ENCODE measurements at places on chromosomes 13 and 19. TPM values are rescaled to one million over a fixed set of nuclear protein-coding genes. Genes with fewer than 3 reads are reported as not detected.
A peak's percentile ranks its signal among the peaks of the same experiment; 100 is the strongest.

SMAD9 gene
- 9.0 TPM for total RNA-seq

MAST1 gene
- total RNA-seq = 0.90 TPM

IGFL1 gene
- not detected for total RNA-seq

MTIF3 gene
- total RNA-seq = 55.1 TPM

FAAP24 gene
- 0.84 TPM for total RNA-seq

RGL3 gene
- 18.8 TPM for total RNA-seq

CARD8 gene
- total RNA-seq = 57.6 TPM

DNA sequence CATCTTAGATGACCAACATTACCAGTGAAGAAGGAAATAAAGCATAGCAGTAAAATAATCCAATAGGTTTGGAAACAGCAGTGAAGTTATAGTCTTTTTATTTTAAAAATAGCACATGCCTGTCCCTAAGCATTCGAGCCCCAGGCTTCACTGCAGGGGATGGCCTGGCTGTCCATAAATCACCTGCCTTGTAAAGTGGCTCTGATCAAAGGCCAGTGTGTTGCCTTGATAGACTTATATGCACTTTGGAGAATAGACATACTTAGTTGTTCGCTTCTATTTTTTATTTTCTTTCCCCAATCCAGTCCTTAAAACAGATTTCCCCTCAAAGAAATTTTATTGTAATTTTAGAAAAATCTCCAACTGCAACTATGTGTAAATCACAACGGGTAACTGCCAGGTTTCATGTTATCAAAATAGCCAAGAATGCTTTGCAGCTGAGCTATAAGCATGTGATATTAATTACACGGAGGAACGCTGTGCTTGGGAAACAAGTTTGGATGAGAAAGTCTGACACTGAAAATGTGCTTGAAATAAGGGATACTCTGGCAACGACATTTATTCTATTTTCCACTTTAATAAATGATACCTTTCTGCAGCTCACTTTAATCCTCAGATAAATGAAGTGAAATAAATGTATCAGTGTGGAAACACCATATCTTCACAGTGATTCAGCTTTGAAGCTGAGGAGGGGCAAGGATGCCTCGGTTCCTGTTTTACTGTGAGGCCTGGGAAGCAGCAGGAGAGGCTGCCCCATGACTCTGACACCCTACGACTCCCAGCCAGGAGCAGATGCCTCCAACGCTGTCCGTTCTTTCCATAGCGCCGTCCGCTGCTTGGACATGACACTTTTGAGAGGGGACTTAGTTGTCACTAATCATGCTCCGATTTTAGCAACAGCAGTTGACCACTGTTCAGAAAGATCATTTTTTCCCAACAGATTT, 5.5 kb upstream of the METTL21C start:
- no peak for DNase-seq

DNA sequence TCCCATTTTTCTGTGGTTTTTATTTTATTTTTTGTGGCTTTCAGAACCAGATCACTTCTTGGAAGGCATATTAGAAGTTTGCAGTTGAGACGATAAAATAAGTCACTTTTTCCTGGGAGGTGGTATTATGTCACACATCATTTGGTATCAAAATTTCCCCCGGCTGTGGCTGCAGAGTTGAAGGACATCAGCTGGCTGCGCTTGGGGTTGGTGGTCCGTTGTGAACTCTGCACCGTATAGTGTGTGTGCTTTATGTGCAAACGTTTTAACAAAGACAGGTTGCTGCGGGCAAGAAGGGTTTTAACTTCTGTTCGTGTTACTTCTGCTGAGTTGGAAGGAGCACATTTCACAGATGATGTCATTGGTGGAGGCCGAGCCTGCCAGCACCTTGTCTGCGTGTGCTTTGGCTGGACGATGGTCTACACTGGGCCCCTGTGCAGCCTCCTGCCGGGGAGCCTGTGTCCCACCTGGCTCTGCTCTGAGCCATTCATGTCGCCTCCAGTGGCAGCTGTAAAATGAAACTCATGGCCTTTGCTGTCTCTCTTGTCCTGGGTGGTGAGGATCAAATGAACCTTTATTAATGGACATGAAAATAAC, 9.6 kb downstream of the ATP11A start:
- peak; percentile 16 for DNase-seq

DNA sequence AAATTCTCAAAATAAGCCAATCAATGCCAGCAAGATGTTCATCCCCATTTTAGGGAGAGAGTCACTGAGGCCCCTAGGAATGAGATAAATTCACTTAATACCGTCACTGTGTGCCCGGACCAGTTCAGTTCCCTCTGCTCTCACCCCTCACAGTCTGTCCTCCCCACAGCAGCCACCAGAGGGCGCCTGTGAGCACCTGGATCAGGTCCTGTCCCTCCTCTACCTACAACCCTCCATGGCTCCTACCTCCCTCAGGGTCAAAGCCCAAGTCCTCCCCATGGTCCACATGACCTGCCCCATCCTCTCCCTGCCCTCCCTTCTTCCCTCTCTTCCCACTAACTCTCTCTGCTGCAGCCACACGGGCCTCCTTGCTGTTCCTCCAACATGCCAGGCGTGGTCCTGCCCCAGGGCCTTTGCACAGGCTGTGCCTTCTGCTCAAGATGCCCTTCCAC, 42.0 kb upstream of the NFIC start:
- DNase-seq = no peak

- DNase-seq = no peak
These were observed 60.8 kb downstream of the AP1M1 start for GRCh38 chr19:16258440-16258903.

GRCh38 chr19:40084948-40085347, 5.8 kb downstream of the ZNF780A start:
- DNase-seq = no peak

DNA sequence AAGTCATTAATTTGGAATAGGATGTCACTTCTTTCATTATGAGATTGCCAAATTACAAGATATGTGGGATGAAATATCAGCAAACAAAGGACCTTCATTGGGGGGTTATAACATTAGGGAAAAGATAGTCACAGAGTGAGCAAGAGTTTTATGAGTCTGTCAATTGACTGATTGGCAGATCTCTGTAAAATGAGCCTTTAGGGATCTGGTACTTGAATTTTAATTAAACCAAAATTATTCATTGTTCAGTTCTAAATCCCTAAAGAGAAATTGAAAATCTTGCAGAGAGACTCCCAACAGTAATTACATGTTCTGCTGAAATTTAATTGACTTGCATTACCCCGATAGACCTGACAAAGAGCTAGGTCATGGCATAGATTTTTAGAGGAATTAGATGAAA, 768.1 kb upstream of the SPRY2 start:
- no peak for DNase-seq

DNA sequence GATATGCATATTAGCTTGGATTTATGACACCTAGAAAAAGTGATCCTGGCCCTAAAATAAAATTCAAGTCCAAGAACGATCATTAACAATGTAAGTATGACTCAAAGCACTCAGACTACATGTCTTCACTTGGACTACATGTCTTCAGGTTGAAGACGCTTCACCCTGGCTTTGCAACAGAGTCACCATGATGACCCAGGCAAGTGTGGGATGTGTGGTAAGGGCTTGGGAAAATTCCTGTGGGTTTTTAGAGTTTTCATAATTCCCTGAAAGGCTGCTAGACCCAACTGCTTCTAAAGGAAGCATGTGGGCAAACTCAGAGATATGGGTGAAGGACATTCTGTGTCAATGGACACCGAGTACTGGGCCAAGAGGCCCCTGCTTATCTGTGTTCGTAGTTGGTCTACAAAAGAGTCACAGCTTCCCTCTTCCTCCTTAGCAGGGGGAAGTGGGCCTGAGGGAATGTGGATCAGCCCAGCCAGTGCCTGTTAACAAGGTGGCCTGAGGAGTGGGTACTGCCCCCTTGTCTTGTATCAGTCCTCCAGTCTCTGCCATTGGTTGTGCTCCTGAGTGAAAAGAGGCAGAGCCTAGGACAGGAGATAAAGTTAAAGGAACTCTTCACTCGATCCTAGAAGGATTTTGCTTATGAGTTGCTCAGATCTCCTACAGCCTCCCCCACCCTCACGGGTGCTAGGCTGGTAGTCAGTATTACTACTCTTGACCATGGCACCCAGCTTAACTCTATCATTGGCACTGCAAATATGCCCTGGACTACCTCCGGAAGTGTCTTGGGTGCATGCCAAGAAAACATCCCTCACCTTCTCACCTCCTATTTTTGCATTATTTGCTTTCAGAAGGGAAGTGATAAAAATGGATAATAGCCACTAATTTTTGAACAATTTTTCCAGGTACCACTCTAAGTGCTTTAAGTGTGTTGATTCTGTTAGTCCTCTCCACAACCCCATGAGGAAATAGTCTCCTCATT, 406.3 kb downstream of the COG6 start:
- no peak for DNase-seq

GRCh38 chr19:5292453-5292821, 48.2 kb downstream of the PTPRS start:
- no peak for DNase-seq

DNA sequence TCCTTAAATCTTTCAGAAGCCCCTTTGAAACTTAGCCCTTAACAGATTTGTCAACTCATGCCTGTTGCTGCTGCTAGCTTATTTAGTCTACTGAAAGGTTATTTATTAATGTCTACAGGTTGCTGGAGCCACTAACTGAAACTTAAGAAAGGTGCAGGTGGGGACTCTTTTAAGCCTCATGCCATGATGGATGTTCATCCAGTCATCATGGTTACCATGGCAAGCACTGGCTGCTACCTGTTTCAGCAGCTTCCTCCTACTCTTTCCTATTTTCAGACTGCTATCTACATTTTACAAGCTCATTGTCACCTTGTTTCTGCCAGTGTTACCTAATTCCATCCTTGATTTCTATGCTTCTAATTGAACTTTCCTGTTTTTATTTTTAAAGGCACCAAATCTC, 27.1 kb downstream of the DGKH start:
- no peak for DNase-seq

DNA sequence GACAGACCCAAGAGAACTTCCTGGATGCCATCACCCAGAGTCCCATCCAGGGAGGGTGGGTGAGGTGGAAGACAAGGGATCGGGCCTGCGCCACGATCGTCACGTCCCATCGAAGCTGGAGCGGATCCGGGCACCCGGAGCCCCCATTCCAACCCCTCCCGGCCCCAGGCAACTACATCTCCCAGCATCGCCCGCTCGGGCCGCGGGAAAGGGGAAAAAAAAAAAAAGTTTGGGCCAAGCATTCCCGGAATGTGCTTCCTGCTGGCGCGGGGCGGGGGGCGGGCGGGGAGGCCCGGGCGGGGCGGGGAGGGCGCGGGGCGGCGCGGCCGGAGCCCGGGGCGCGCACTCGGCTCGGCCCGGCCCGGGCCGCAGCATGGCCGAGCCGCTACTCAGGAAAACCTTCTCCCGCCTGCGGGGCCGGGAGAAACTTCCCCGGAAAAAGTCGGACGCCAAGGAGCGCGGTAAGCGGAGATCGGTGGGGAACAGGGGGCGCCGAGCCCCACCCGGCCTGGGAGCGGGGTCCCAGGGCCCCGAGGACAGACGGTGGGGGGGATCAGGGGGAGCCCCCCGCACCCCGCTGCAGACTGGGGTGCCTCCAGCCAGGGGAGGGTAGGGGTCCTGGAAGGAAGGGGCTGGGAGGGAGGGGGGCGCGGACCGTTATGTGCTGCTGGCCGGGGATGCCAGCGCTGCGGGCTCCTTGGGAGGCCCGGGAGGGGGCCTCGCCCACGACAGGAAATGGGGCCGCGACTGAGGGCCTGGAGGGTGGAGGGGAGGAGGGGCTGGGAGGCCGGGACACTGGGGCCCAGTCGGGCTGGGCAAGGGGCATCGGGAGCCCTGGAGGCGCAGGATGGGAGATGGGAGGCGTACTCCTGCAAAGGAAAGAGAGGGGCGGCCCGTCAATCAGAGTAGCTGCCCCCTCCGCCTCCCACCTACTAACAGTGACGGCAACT, at the start of gene SYDE1:
SYDE1 (plus strand) TSS at position 341 of the 950 bp plus-strand sequence; CDS start at position 374, 33 bp downstream.
- no peak for DNase-seq

GRCh38 chr13:98445340-98446233, 131.3 kb downstream of the STK24 start:
- DNase-seq = no peak
